ENCODE measurements at places on chromosomes 11 and 22. TPM values are rescaled to one million over a fixed set of nuclear protein-coding genes. Genes with fewer than 3 reads are reported as not detected.

The TSSK2 gene
- total RNA-seq: 0.16 TPM

The CD3D gene
- total RNA-seq: not detected

The SHANK2 gene
- 5.8 TPM for total RNA-seq

The MS4A4E gene
- total RNA-seq: not detected

The MS4A15 gene
- not detected for total RNA-seq

All from mammary epithelial cell (primary cell).